Hepatocyte (in vitro differentiated cells): ENCODE measurements at places on chromosomes 16 and 17.

GRCh38 chr16:27406511-27407128 is 4.6 kb downstream of the IL21R start:
- no peak for DNase-seq

DNA sequence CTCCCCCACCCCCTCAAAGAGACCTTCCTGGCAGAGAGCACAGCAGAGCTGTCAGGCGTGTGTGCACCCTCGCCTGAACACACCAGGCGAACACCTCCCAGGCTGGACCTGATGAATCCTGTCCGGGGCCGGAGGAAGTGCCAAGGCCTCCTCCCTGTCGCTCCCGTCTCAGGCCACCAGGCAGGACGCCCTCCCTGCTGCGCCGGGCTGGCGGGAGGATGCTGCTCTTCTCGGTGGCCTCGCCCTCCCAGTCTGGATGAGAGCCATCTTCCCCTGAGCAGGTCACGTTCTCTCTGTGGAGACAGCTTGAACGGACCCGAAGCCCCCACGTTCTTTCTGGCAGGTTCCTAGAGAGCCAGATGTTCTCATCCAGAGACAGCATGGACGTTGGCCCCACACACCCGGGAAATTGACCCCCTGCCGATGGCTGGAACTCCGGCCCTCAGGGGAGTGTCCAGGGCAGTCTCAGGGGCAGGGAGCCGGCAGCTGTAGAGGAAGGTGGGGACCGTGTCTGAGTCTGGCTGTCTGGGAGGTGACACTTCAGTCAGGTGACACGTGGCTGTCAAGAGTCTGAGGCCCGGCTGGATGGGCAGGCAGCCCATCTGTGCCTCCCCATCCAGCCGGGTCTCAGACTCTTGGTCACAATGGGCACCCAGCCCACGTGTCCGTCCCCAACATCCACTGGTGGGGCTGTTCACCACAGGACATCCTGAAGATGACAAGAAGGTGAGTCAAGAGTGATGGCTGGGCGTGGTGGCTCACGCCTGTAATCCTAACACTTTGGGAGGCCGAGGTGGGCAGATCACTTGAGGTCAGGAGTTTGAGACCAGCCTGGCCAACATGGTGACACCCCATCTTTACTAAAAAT is 5.0 kb upstream of the TIMP2 start:
- DNase-seq, result no peak

GRCh38 chr17:39151943-39152818 is 744 bp upstream of the PLXDC1 start:
- DNase-seq, result peak; percentile 54

GRCh38 chr17:5785867-5786509 is 201.7 kb upstream of the NLRP1 start:
- no peak for DNase-seq

- DNase-seq, result no peak
Observed at GRCh38 chr17:80727409-80727755, 182.7 kb downstream of the RPTOR start.

DNA sequence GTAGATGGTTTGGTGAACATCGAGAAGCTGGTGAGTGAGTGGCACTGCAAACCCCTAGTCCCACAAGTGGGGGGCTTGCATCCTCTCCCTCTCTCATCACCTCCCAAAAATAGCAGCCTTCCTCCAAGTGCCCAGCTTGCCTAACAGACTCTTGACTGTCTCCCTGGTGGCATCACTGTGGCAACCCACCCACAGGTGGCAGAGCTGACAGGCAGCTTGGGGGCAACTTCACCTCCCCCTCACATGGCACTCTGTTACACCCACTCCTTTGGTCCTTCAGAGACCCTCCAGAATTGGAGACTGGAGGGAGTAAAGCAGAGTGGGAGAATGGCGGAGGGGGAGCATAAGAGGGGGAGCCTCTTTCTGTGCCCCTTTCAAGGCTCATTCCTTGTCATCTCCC is 15.7 kb downstream of the RAPGEFL1 start:
- no peak for DNase-seq

DNA sequence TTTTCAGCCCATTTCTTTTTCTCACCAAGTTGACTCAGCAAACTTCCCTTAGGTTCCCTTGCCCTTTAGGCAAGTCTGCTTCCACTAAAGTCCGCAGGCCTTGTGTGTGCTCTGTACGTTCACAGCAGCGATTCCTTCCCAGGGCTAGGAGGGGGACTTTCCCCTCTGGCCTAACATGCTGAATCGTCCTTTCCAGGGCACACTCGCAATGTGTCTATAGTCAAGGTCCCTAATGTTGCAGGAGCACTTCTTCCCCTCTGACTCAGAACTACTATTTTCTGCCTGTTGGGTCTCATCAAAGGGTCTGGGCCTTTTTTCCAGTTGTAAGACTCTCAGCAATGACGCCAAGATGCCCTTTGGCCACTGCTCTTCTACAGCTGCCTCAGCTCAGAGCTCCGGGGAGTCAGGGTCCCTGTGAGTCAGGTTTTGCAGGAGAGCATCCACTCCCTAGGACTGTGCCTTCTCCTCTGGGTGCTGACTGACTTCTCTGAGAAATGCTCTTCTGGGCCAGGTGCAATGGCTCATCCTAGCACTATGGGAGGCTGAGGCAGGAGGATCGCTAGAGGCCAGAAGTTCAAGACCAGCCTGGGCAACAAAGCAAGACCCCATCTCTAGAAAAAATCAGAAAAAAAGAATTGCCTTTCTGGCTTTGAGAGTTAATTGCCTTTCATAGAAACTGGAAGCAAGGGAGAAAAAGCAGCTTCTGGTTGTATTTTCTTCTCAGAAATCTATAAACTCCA is 64.4 kb upstream of the TBX2 start:
- DNase-seq, result peak; percentile 66

DNA sequence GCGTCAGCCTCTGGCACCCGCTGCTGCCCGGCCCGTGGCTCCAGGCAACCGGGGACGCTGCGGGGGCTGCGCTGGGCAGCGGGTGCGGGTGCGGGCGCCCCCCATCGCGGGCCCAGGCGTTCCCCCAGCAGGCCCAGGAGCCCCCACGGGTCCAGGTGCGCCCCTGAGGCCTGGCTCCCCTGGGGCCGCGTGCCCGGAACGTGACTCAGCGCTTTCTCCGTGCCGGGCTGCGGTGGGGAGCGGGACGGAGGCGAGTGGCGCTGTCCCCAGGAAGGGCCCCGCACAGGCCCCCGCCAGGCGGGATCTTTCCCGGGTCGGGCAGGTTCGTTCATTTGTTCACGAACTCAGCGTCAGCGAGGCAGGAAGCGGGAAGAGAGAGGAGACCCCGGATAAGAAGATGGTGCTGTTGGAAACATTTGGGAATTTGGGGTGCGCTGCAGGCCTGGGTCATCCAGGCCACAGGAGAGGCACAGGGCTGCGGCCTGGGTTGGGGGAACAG is 18.4 kb upstream of the EXOC7 start:
- DNase-seq, result no peak

DNA sequence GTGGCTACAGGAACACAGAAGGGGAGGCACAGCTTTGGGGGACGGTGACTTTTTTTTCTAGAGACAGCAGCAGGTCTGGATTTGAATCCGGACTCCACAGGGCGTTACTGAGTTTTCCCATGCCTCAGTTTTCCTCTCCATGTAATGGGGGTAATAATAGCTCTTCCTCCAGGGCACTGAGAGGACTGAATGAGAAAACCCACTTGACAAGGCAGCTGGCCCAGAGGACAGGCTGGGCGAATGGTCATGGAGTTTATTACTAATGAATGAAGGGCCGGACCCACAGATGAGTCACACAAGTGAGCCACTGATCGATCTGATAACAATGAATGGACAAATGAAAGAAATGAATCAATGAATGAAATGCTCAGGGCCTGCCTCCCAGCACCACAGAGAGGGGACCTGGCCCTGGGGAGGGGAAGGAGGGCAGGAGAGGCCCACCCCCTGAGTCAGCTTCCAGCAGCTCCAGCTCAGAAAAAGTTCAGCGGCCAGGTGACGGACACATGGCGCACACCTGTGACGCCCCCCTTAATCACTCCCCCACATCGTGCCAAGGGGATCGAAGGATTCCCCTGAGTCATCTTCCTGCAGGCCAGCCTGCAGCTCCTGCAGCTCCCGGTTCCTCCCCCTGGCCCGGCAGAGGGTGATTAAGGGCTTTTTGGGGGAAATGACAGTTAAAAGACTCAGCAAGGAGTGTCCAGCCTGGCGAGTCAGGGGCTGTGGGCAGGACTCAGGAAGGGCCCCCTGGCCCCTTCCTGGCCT is 54.3 kb downstream of the SOCS1 start:
- DNase-seq, result peak; percentile 50

DNA sequence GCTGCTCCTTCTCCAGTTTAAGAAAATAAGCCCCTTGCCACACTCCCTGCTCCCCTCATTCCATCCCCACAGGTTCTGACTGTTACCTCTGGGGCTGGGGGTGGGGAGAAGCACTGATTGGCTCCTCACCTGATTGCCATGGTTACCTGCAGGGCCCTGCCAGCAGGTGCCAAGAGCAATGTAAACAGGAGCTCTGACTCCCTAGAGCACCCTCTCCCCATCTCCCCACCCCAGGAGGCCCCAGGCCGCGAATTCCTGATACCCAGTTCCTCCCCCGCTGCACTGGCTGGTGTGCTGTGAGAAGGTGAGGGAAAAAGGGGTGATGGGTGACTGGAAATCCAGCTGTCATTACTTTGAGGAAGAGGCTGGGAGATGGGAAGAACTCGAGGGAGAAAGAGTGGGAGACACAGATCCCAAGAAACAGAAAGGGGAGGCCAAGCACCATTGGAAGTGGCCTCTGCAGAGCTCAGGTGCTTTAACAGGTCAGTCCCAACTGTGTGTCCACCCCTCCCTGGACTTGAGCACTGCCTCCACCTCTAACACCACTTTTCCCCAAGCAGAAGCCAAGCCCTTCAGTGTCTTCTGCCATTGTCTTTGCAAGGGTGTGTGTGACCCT is 4.5 kb downstream of the PCGF2 start:
- DNase-seq, result peak; percentile 22

DNA sequence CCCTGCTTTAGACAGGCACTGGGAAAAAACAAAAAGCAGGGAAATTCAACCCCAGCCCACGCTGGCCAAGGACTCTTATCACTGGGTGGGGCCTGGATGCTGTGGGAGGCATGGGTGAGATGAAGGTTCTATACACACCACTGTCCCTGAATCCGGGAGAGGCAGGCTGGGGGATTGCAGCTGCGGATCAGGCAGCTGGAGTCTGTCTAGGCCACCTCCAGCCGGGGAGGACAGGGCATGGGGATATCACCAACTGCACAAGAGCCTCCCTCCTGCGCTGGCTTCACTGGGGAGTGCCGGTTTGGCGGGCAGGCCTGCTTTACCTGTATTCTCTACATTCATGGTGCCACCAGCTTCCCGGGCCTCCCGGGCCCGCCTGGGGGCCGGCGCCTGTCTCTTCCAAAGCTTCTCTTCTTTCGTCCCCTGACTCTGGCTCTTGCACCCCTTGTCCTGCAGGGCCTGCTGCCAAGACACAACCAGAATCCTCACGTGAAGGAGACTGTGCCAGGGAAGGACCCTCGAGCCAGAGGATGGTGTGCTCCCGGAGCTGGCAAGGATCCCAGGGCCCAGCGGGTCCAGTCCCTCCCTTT is 13.9 kb downstream of the KIFC3 start:
- no peak for DNase-seq

GRCh38 chr16:20868890-20869289 is 31.3 kb downstream of the DCUN1D3 start:
- DNase-seq, result peak; percentile 45

GRCh38 chr17:31537565-31538011 is 146.1 kb downstream of the RAB11FIP4 start:
- DNase-seq, result no peak

GRCh38 chr17:64498308-64499203 is 1.7 kb upstream of the POLG2 start:
- no peak for DNase-seq

DNA sequence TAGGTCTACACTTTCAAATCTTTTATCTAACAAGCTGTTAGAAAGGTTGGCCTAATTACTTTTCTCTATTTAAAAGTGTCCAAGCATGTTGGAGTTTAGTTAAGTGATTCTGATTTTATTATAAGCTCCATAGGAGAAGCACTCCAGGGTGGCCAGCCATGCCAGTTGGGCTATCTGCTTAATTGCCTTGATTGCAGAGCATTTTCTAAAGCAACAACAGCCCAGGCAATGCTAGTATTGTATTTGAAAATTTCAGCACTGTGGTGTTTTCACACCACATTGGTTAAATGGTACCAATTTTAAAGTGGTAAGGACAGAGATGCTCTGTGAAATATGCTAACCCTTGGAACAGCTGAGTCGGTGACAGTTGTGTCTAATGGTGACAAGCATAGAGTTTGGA is 510.5 kb upstream of the CDH8 start:
- DNase-seq, result no peak

DNA sequence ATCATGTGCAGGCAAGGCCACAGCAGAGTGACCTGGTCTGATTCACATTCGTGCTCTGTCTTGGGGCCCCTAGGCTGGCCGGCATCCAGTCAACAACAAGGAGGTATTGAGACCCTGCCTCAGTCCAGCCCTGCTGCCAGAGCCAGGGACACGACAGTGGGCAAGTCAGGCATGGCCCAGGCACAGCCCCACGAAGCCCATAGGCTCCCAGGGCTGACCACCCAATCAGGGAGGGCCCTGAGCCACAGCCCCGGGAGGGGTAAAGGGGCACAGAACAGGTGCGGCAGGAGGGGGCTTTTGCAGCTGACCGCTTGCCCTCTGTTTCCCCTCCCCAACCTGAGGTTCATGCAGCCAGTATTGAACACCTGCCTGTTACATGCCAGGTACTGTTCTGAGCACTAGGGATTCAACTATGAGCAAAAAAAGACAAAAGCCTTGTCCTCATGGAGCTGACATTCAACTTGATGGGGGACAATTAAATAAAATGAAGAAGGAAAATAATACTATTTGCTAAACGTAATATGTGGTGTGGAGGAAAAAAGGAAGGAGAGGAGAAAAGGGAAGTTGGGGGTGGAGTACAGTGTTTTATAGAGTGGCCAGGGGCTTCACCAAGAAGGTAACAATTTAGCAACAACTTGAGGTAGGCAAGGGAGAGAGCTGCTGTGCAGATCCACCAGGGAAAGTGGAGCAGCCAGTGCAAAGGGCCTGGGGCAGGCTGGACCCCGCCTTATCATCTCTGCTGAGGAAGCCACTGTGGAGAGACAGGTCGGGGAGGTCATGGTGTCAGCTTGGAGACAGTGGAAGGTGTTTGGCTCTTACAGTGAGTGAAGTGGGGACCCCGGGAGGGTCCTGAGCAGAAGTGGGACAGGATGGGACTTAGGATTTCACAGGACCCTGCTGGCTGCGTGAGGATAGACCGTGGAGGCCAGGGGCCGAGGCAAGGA is 6.1 kb downstream of the DRC3 start:
- DNase-seq, result no peak

- DNase-seq, result no peak
Observed at GRCh38 chr17:43542859-43543258, 3.3 kb downstream of the ETV4 start.

- no peak for DNase-seq
Observed at GRCh38 chr16:60107871-60108270, 1373.8 kb upstream of the GOT2 start.

DNA sequence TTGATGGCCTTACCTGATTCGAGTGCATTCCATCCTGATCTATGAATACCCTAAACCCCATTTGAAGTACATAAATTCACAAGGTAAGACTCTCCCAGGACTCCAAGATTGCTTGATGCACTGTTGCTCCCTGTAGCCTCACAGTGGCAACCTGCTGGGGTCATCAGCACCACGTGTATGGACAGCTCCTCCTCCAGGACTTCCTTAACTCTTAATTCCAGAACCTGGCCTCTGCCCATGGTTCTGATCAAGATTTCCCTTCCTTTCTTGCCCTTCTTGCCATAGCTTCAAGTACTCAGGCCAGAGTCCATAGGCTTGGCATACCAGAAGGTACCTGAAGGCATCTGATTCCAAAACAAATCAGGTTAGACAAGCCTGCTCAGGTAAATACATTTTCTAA is 34.0 kb upstream of the NLK start:
- peak; percentile 77 for DNase-seq
